Activated naive CD4-positive, alpha-beta T cell (primary cell): ENCODE measurements at places on chromosomes 2 and 18.

GRCh38 chr2:232892221-232892620 is 22.2 kb downstream of the SNORC start:
- no peak for DNase-seq

- DNase-seq: no peak
Measured at GRCh38 chr2:59322005-59322404, 1080.9 kb upstream of the FANCL start.

DNA sequence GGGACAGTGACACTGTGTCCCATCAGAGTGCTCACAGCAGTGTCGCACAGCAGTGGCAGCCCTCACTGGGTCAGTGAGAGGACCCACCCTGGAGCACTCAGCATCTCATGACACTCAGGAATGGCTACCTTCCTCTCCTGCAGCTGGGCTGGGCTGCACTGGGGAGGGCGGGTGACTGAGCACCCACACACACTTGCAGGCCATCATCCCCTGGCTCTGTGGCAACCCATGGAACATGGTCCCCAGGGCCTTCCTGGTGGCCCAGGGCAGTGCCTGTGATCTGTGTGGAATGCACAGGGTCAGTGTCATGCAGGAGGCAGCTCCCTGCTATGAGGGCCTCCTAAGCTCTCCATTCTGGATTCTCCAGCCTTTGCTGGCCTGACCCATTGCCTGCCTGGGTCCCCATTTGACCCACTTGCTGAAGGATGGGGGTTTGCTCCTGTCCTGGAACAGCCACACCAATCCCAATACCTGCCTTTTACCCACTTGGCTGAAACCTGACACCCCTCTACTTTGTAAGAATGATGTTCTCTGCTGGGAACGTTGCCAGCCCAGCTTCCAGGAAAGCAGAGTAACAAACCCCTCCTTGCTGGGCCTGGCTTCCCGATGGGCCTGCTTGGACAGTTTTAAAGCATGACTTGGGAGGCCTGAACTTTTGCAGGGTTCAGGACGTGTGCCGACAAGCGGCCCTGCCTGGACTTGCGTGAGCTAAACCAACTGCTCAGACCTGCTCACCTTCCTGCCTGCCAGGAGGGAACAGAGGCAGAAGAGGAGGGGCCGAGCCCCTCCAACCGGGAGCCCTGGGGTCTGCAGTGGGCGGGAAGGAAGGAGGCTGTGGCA is 13.7 kb downstream of the HS6ST1 start:
- DNase-seq: no peak

DNA sequence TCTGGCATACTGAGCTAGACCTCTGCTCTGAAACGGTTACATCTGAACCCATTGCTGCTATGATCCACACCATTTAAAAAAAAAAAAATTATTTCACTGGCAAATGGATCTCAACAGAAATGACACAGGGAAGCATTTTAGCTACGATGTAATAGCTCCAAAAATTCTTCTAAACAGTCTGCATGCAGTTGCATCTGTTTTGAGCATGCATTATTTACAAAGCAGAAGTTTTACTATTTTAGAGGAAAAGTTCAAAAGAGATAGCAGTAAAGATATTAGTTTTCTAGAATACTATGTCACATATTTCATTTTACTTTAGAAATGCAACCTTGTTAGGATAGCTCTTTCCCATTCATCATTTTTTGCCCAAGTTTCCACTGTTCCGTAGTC is 265.7 kb downstream of the MEIS1 start:
- DNase-seq: no peak
